NCI-H526 (cell line): ENCODE measurements at places on chromosomes 1 and 21.

DNA sequence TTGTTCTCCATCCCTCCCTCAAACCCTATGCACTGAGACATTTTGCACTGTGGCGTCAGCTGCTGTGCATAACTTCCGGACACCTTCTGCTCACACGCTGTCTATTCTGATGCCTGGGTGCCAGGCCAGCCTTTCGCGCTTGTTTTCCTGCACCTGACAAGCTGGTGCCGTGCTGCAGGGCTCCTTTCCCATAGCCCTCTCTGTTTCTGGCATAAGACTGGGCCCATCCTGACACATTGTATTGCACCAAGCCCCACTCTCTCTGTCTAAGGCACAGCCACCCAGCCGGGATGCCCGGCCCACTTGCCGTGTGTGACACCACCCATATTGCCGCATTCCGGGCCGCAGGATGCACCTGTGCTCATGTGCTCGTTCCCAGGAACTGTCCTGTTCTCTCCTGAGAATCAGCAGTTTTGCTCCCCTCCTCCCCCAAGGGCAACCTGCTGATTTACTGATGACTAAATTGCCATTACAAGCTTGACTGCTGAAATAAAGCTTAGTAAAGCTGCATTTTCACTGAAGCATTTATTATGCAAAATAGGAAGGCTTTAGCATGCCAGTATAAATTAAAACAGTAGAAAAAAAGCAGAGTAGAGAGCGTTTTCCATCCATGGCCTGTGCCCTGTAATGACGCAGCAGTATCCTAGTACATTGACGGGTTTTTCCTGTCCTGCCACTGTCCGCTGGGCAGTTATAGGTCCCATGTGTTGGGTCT, 88.0 kb downstream of the CD247 start:
- DNase-seq = peak; percentile 92

- DNase-seq = no peak
Measured at GRCh38 chr21:43948740-43949498, 63.2 kb upstream of the TRAPPC10 start.

DNA sequence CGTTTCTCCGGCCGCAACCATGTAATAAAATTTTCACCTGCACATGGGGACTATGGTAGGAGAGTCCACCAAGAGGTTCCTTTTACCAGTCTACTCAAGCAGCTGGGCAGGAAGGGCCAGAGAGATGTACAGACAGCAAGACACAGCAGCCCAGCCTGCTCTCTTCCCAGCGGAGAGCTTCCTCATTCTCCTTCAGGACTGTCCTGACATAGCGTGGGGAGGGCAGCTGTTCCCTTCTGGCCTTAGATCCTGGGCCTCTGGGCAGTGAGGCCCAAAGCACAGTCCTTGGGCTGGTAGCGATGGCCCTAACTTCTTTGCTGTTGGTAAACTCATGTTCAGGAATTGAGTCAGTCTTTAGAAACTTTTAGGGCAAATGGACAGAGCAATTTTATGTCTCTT, 89.1 kb downstream of the BCAR3 start:
- peak; percentile 48 for DNase-seq

- no peak for DNase-seq
Measured at GRCh38 chr1:11879311-11880180, 20.8 kb upstream of the NPPB start.

GRCh38 chr1:217506878-217507277, 124.0 kb downstream of the GPATCH2 start:
- DNase-seq = no peak

DNA sequence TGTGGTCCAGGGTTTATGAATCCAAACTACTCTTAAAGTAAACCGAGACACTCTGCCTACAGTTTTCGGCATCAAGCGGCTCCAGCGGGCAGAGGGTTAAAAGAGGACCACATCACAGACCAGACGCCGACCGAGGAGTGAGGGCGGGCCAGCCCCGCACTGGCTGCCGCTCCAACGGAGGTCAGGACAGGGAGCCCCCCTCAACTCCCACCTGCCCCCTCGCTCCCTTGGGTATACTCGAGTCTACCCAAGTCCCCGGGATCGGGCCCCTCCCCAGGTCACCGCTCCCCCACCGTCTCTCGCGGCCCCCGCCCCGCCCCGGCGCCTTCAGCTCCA, 312 bp downstream of the ARNT start:
- peak; percentile 93 for DNase-seq

- no peak for DNase-seq
Measured at GRCh38 chr1:90862782-90863181, 145.7 kb upstream of the BARHL2 start.
